ENCODE measurements at places on chromosomes 11 and 22.

- DNase-seq: peak; percentile 94
- peaks cover 84% of the 10 kb centered on the region for H3K27me3 ChIP-seq
- no peak overlapping the region for H3K27ac ChIP-seq
- H3K4me1 ChIP-seq: peaks cover 36% of the 10 kb centered on the region
- H3K36me3 ChIP-seq: no peaks in the 10 kb centered on the region
Measured at GRCh38 chr11:124758355-124759265, 3.5 kb downstream of the ESAM start.

DNA sequence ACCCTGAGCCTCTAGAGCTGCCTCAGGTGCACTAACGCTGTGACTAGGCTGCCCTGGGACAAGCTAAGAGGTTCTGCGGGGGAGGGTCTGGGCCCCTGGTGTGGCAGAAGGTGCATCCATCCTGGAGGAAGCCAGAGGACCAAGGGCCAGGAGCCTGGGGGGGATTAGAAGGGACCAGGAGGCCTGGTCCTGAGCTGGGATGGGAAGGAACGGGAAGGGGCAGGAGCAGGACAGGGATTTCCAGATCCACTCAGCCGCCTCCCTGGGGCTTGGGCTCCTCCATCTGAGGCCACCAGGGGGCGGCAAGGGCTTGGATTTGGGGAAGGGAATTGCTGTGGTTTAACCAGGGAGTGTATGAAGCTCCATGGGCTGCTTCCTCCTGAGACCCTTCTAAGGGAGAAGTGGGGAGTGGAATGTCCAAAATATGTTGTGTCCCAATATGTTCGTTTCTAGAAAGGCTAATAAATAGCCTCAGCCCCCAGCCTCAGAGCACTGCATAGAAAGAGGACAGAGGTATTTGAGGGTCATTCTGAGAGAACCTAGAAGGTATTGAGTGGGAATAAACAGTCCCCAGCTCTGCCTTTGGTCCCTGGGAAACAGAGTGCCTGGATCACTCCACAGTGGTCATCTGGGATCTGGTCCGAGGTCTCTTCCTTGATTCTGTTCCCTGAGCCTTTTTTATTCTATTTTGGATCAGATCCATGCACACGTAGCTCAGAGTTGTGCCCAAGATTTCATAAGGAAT lies 17.4 kb upstream of the PRAME start:
- no peak overlapping the region for H3K4me3 ChIP-seq
- H3K36me3 ChIP-seq: no peaks in the 10 kb centered on the region
- no peak overlapping the region for H3K27ac ChIP-seq
- H3K4me1 ChIP-seq: no peaks in the 10 kb centered on the region

- DNase-seq: no peak
- H3K27me3 ChIP-seq: no peaks in the 10 kb centered on the region
- H3K4me3 ChIP-seq: no peak overlapping the region
- no peak overlapping the region for H3K27ac ChIP-seq
Measured at GRCh38 chr11:73070653-73071052, 71.5 kb downstream of the FCHSD2 start.

- H3K27me3 ChIP-seq: peaks cover 93% of the 10 kb centered on the region
- H3K36me3 ChIP-seq: no peaks in the 10 kb centered on the region
- H3K27ac ChIP-seq: no peak overlapping the region
- DNase-seq: no peak
- no peak overlapping the region for H3K4me3 ChIP-seq
Measured at GRCh38 chr22:46073683-46074504, 76.4 kb upstream of the PPARA start.

DNA sequence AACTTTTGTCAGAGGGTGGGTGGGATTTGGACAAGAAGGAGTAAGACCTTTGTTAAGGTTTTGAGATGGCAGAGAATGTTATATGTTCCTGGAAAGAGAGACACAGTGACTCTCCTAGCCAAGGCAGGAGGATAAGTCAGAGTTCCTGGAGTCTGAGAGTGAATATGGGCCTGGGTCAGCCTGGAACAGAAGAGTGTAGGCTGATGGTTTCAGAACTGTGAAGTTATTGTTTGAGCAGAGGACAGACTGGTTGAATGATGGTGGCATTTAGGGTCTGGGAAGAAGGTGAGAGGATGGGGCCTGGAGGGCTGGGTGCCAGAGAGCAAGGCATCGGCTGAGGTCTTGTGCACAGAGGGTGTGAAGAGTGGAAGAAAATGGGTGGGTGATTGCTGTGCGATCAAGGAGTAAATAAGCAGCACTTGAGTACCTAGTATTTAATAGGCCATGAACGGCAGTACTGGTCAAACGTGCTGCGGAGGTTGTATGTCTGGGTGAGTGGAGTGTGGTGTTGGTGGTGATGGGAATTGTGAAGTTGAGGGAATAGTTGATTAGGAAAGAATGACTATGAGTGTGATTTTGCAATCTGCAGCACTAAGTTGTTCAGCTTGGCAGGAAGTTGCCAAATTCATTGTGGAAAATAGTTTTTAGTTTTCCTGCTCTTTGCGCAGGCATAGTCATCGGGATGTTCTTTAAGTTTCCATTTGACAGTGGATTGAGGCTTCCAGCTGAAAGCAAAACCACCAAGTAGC lies 1.8 kb downstream of the PANX1 start:
- no peaks in the 10 kb centered on the region for H3K27me3 ChIP-seq
- H3K4me3 ChIP-seq: peak overlapping the region; percentile 65
- no peak overlapping the region for H3K27ac ChIP-seq
- H3K4me1 ChIP-seq: peaks cover 20% of the 10 kb centered on the region

- H3K4me1 ChIP-seq: no peaks in the 10 kb centered on the region
- H3K27ac ChIP-seq: no peak overlapping the region
- DNase-seq: no peak
- no peaks in the 10 kb centered on the region for H3K27me3 ChIP-seq
- H3K36me3 ChIP-seq: no peaks in the 10 kb centered on the region
Measured at GRCh38 chr11:58227956-58228615, 632 bp downstream of the OR10Q1 start.

DNA sequence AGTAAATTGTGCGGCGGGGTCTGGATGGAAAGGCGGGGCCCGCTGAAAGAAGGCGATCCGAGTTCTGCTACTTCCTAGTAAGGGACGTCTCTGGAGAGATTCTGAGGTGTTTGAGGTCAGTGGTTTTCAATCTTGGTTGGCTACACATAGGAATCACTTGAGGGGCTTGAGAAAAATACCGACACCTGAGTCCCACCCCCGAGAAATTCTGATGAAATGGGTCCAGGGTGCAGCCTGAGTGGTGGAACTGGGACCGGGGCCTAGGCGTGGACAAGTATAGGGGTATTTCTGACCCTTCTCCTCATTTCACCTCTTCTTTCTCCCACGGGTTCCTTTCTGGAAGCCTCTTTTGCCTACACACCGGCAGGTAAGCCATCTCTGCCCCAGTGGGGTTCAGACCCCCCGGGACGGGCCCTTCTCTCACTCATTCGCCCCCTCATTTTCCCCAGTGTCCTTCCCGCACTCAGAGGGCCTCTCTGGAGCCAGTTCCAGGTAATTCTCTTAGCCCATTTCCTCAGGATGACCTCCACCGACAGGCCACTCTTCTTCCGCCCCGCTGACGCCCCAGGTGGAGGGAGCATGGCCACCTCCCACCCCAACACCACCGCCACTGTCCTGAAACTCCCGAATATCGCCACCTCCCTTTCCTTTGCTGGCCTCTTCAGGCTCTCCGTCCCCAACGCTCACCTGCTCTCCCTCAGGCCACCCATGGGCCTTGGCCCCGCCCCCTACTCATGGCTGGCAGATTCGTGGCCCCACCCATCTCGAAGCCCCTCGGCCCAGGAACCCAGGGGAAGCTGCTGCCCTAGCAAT lies 11.8 kb downstream of the ROBO3 start:
- H3K27me3 ChIP-seq: peaks cover 37% of the 10 kb centered on the region
- H3K27ac ChIP-seq: no peak overlapping the region
- H3K4me1 ChIP-seq: peaks cover 8% of the 10 kb centered on the region
- no peak for DNase-seq
- H3K4me3 ChIP-seq: peak overlapping the region; percentile 62

- H3K4me1 ChIP-seq: no peaks in the 10 kb centered on the region
- no peak overlapping the region for H3K27ac ChIP-seq
- no peaks in the 10 kb centered on the region for H3K27me3 ChIP-seq
- no peaks in the 10 kb centered on the region for H3K36me3 ChIP-seq
Measured at GRCh38 chr11:84800755-84801346, 826.3 kb downstream of the DLG2 start.

GRCh38 chr22:20810645-20811044 lies 36.7 kb downstream of the SERPIND1 start:
- no peaks in the 10 kb centered on the region for H3K4me1 ChIP-seq
- DNase-seq: no peak
- no peaks in the 10 kb centered on the region for H3K27me3 ChIP-seq
- H3K36me3 ChIP-seq: no peaks in the 10 kb centered on the region
- no peak overlapping the region for H3K4me3 ChIP-seq

- H3K36me3 ChIP-seq: no peaks in the 10 kb centered on the region
- no peaks in the 10 kb centered on the region for H3K27me3 ChIP-seq
- no peak for DNase-seq
Measured at GRCh38 chr11:92384358-92384757, 159.7 kb downstream of the FAT3 start.

- H3K36me3 ChIP-seq: no peaks in the 10 kb centered on the region
- H3K27ac ChIP-seq: no peak overlapping the region
- no peaks in the 10 kb centered on the region for H3K4me1 ChIP-seq
- no peaks in the 10 kb centered on the region for H3K27me3 ChIP-seq
Measured at GRCh38 chr22:49092716-49093115, 735.0 kb downstream of the BRD1 start.

- H3K36me3 ChIP-seq: no peaks in the 10 kb centered on the region
- peaks cover 10% of the 10 kb centered on the region for H3K4me1 ChIP-seq
- H3K27ac ChIP-seq: no peak overlapping the region
Measured at GRCh38 chr11:46006418-46007070, 84.1 kb downstream of the LARGE2 start.

DNA sequence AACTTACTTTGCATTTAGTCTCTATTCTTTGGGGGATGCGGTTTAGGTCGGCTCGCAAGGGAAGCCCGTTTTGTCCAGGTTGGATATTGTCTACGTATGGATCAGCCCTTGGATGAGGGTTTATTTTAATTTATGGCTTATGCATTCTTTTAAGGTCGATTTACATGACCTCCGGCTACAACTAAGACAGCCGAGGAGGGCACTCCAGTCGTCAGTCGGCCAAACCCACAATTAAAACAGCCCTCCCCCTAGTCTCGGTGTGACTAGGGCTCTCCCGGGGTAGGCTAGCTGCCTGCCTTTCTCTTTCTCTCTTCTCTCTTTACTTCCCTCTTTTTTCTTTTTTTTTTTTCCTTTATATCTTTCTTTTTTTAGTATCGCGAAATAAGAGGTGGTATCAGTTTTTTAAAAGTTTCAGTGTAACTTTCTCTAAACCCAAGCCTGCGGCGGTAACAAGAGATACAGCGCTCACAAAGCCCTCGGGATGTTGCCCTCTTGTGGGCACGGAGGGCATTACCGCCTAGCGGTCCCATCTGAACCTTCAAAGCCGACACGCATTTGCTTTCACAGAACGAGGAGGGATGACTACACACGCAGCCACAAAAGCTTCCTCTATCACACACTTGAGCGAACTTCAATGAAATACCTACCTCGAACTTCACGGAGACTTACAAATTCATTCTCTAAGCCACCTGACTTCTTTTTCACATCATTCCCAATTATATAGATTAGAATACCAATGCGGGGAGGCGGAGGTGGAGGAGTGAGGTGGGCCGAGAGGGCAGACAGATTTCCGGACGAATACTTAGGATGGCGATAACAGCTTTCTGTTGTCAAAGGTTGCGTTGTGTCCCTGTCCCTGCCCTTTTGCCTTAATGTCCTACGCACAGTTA lies 132.3 kb upstream of the C11orf58 start:
- no peaks in the 10 kb centered on the region for H3K36me3 ChIP-seq
- DNase-seq: peak; percentile 92
- peaks cover 26% of the 10 kb centered on the region for H3K4me1 ChIP-seq
- no peak overlapping the region for H3K27ac ChIP-seq
- peaks cover 100% of the 10 kb centered on the region for H3K27me3 ChIP-seq

- H3K4me1 ChIP-seq: no peaks in the 10 kb centered on the region
- H3K27ac ChIP-seq: no peak overlapping the region
- no peak for DNase-seq
- no peak overlapping the region for H3K4me3 ChIP-seq
- H3K36me3 ChIP-seq: no peaks in the 10 kb centered on the region
Measured at GRCh38 chr11:91163619-91164451, 941.0 kb upstream of the CHORDC1 start.

DNA sequence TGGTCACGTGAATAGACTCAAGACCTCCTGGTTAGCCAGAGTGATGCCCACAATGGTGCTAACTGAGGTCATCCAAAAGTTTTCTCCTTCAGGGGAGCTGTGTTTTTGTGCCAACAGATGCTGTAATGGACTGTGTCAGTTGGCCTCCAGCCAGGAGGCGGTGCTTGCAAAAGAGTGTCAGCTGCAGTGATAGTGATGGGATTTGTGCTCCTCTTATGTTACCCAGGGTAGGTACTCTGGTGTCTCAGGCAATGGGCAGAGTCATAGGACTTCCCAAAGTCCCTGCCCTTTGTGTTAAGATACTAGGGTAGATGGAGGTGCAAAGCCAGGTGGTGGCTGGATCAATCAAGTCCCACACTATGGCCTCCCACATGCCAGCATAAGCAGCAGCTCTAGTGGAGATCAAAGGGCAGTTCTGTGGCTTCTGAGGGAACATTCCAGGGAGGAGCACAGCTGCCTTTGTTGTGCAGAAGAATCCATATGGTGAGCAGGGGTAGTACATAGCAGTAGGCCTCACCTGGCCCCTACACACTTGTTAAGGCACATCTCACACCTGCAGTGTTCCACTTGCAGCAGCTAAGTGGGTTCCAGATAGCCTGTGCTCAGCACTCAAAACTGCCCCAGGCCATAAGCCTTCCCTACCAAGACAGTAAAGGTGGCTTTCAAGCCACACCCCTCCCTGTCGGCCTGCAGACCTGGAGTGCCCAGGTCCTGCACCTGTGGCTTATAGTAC lies 9.4 kb upstream of the FANCF start:
- peaks cover 12% of the 10 kb centered on the region for H3K4me1 ChIP-seq
- H3K4me3 ChIP-seq: no peak overlapping the region
- no peak for DNase-seq
- no peaks in the 10 kb centered on the region for H3K27me3 ChIP-seq

- no peak overlapping the region for H3K27ac ChIP-seq
- peaks cover 100% of the 10 kb centered on the region for H3K27me3 ChIP-seq
- H3K36me3 ChIP-seq: no peaks in the 10 kb centered on the region
- no peak overlapping the region for H3K4me3 ChIP-seq
- peak; percentile 47 for DNase-seq
Measured at GRCh38 chr11:128688031-128688713, 5.7 kb upstream of the FLI1 start.

GRCh38 chr22:47621253-47621652 lies 858.8 kb downstream of the TBC1D22A start:
- no peak overlapping the region for H3K27ac ChIP-seq
- no peaks in the 10 kb centered on the region for H3K27me3 ChIP-seq
- H3K4me1 ChIP-seq: no peaks in the 10 kb centered on the region
- H3K4me3 ChIP-seq: no peak overlapping the region

All from neural progenitor cell (in vitro differentiated cells).